Stimulated activated CD4-positive, alpha-beta T cell treated with anti-CD3 and anti-CD28 coated beads, Interleukin-4, amount 100 ng/mL, for 24 hours (primary cell): ENCODE measurements at places on chromosomes 16 and 17.

DNA sequence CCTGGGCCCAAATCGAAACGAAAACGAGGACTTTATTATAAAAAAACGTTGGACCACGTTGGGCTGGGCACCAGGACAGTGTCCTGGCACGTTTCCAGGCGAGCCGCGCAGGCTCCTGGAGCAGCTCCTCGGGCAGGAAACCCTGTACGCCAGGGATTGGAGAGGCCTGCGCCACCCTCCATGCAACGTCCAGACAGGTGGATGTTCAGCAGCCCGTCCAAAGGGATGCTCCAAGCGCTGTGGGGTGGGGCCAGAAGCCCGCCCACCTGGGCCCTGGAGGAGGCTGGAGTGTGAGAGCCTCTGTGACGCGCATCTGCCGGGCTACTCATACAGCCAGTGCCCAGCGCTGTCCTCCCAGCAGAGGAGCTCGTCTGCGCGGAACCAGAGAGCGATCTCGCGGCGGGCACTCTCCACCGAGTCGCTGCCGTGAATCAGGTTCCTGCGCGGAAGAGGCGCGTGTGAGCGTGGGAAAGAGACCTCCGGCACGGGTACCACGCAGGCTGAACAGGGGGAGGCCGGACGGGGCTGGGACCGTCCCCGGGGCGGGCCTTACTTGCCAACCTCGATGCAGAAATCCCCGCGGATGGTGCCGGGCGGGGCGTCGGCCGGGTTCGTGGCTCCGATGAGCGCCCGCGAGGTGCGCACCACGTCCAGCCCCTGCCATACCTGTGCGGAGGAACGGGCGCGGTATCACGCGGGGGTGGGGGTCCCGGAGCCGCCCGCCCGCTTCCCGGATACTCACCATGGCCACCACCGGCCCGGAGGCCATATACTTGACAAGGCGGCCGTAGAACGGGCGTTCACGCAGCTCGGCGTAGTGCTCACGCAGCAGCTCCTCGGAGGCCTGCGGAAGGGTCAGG lies 785 bp downstream of the NME3 start:
- peak; percentile 60 for DNase-seq

DNA sequence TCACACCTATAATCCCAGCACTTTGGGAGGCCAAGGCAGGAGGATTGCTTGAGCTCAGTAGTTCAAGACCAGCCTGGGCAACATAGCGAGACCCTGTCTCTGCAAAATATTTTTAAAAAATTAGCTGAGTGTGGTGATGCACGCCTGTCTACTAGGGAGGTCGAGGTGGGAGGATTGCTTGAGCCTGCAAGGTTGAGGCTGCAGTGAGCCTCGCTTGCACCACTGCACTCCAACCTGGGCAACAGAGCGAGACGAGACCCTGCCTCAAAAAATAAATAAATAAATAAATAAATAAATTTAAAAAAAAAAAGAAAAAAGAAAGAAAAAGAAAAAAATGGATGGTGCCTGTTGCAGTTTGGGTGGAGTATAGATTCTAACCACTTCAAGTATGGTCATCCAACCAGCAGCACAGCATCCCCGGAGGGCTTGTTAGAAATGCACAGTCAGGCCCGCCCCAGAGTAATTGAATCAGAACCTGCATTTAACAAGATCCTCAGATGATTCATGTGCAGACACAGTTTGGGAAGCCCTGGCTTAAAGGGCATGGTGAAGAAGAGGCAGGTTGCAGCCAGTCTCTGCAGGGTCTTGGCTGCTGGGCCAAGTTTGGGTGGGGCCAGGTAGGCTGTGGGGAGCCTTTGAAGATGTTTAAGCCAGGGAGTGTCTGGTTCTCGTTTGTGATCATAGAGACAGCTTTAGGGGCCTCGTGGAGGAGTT lies 40.8 kb downstream of the MRC2 start:
- DNase-seq: no peak

- no peak for DNase-seq
These were observed 772 bp upstream of the KIF22 start for GRCh38 chr16:29789775-29790182.

DNA sequence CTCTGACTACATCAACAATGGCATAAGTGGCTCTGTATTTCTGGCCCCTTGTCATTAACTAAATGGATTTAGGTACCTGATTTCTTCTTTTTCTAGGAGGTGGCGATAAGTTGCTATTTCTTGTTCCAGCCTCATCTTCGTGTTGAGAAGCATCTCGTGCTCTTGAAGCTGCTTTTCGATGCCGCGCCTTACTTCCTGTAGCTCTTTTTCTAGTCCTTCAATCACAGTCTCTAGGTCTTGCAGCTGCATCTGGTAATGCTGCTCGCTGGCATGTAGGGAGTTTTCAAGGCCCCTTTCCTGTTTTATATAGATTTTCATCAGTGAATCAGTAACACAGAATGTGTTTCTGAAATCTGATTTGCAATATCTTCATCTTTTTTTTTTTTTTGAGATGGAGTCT lies 5.1 kb downstream of the KRT222 start:
- DNase-seq: no peak

DNA sequence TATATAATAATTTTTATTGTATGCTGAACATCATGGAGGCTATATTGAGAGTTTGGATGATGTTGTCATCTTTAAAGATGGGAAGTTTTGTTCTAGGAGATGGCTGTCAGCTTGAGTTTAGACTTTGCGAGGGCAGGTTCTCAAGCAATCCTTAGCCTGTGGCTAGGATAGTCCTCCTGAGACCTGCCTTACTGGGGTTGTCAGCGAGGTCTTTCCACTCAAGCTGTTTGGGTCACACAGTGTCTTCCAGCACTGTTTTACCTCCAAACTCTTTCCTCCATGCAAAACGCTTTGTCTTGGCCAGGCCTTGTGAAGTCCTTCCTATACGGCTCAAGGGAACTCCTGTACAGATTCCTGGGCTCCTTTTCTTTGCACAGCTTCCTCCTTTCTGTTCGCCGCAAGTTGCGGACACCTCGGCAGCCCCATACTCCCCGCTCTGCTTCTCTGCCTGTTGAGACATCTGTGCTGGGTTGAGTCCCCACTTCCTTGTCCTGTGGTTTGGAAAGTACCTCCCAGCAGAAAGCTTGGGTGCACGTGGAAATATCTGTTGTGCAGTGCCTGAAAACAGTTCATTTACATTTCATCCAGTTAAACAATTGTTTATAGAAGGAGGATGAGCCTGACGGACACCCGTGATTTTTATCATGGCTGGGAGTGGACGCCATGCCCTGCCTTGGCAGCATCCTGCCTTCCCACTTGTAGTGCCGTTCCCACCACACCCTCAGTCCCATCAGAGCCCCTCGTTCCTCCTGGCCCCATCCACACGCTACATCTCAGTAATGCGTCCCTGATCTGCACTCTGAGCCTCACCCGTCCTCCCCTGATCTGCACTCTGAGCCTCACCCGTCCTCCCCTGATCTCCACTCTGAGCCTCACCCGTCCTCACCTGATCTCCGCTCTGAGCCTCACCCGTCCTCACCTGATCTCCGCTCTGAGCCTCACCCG lies 55.0 kb upstream of the CBFA2T3 start:
- peak; percentile 62 for DNase-seq

GRCh38 chr17:27466376-27466742 lies 10.1 kb downstream of the KSR1 start:
- DNase-seq: no peak

GRCh38 chr17:1552932-1553331 lies 9.7 kb downstream of the PITPNA start:
- DNase-seq: no peak

- DNase-seq: no peak
These were observed 30.3 kb upstream of the MYO15B start for GRCh38 chr17:75557075-75557851.

DNA sequence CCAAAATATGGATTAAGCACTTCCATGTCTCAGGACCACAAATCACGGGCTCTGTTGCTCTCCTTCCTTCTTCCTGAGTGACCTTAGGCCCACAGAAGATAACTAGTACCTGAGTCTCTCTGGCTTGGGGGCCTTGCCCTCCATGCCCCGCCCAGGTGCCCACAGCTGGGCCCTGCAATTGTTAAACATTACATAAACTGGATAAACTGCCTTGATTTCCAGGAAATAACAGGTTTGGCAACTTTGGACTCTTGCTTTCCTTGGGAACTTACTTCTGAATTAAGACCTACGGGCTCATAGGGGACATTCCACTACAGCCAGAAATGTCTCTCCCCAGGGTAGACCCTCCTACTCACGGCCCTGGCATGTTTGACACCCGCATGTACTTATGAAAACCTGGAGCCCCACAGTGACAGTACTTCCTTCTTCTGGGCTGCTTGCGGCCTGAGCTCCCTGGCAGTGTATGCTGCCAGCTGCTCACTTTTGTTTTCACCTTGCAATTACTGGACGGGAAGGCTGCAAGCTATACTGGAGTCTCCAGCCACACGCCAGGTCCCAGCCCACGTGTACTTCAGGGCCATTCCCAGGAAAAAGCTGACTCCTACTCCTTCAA lies 2.3 kb upstream of the UBALD2 start:
- peak; percentile 30 for DNase-seq

GRCh38 chr16:82331397-82331796 lies 161.4 kb upstream of the MPHOSPH6 start:
- no peak for DNase-seq

DNA sequence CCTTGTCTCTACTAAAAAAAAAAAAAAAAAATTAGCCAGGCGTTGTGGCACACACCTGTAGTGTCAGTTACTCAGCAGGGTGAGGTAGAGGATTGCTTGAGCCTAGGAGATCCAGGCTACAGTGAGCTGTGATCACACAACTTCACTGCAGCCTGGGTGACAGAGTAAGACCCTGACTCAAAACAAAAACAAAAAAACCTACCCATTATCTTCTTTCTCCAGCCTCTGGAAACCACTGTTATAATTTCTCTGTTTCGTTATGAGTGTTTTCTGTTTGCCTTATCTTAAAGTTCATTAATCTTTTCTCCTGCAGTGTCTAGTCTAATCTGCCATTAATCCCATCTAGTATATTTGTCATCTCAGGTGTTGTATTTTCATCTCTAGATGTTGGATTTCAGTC lies 18.6 kb upstream of the CLTC start:
- no peak for DNase-seq

GRCh38 chr17:50057521-50057991 lies 1.6 kb downstream of the ITGA3 start:
- DNase-seq: no peak

DNA sequence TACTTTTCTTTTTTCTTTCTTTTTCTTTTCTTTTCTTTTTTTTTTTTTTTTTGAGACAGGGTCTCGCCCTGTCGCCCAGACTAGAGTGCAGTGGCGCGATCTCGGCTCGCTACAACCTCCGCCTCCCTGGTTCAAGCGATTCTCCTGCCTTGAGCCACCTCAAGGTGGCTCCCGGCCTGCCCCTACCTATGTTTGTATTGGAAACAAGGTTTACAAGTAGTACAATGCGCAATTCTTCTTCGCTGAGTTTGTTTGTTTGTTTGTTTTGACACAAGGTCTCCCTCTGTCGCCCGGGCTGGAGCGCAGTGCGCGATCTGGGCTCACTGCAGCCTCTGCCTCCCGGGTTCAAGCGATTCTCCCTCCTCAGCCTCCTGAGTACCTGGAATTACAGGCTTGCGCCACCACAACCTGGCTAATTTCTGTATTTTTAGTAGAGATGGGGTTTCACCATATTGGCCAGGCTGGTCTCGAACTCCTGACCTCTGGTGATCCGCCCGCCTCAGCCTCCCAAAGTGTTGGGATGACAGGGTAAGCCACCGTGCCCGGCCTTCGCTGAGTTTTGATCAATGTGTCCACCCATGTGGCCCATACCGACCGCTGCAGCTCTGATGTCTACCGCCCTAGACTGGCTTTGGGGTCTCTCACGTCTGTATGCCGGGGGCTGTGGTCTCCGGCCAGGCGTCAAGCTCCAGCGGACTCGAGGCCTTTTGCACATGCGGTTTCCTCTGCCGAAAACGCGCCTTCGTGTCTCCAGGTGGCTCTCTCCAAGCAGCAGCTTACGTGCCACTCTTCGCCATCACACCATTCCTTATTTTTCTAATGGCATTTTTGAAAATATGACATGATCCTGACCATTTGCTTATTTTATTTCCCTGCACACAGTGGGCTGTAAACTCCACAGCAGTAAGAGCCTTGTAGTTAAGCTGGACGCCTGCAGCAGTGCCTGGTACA lies 1.1 kb upstream of the YBX2 start:
- DNase-seq: no peak

DNA sequence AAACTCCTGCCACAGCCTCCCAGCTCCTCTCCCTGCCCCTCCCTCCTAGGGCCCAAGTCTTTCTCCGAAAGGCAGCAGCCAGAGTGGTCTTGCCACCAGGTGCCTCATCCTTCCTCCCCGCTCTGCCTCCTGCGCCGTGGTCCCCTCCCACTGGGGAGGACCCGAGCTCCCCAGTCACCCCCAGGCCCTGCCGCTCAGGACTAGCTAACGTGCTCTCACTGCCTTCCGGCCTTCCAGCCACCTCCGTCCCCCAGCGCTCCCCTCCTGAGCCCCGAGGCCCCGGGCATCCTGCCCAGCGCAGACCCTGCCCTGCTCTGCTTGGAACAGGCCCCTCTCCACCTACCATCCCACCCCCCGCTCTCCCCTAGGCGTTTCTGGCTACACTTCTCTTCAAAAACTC lies 19.4 kb upstream of the COL1A1 start:
- no peak for DNase-seq

GRCh38 chr16:56294579-56294978 lies 103.3 kb downstream of the GNAO1 start:
- DNase-seq: no peak

DNA sequence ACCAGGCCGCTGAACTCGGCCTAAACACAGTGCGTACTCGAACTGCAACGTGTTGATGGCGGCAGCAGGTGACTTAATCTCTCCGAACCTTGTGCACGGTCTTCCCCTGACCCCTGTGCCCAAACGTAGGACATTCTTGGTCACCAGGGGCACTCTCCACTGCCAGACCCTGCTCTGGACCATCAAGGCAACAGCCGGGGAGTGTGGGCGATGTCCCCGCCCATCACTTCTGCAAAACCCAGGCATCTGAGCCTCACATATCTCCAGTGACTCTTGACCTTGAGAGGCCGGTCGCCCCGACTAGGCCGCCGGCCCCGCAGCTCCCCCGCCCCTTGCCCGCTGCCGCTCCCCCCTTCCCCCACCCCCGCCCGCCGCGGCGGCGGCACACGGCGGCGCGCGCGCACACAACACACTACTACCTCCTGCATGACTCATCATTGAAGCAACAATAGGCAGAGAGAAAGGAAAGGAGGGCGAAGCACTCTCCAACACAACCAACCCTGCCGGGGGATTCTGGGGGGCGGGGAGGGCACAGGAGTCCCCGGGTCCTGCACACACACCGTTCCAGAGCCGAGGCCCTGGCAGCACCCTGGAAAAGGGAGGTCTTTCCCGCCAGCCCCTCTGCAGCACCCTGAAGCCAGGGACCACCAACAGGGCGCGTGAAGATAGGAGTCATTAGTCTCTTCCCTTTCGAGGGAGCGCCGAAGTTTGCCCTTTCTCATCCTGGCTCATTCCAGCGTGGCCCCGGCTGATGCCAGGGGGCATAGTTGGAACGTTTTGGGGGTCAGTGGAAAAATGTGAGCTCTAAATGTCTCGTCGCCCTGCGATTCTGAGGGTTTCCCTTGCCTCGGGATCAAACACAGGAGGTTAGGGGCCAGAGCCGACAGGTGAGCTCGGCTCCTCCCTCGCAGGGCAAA lies 1.9 kb downstream of the MNT start:
- peak; percentile 58 for DNase-seq

DNA sequence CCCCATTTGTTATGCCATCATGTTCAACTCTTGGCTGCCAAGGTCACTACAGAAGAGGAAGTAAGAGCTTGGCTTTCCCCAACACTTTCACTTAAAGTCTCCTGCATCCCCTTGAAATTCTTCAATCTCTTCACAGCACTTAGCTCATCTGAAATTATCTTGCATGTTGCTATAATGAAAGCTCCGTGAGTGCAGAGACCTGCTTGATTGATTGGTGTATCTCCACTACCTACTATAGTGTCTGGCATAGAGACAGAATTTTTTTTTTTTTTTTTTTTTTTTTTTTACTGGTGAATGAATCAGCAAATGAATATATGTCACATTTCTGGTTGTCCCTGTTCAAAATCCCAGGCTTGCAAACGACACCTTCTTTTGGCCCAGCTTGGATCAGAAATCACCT lies 1.9 kb upstream of the SDR42E1 start:
- no peak for DNase-seq
